ENCODE measurements at places on chromosomes 1 and 21.

DNA sequence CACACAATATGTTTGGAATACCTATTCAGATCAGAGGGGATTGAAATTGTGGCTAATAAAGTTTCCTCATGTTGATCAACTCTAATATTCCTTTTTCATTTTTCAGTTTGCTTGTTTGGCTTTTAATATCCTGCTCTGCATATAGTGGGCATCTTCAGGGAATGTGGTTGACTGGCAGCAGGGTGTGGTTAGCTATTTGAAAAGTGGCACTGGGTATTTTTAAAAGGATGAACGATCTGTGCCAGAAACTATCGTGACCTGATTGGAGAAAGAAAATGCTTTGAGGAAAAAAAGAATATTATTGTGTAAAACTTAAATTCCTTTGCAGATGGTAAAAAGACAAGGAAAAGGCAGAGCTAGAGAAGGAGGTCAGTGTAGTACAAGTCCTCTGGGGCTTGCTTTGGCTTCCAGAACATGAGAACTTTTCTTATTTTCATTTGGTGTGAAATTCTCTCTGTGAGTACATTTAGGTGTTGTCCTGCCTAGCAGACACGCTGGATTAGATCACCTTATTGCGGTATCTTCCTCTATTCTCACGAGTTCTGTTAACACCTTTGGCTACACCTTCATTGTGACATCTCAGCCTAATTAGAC is 329.7 kb upstream of the SNX7 start:
- no peak for DNase-seq

DNA sequence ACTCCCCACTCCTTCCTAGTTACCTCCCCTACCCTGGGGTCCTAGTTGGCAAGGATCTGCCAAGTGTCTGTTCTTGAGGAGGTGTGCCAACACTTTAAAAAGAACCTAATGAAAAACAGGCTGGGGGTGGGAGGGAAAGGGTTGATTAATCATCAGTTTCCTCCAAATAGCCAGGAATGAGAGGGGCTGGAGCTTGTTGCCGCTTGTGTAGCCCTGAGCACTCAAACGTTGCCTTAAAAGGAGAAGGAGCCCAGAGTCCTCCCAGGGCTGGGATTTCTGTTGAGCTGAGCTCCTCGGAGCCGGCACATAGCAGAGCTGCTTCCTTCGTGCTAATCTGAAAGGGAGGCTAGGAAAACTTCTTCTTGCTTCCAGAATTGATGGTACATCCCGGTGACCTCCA is 15.9 kb downstream of the SHISA4 start:
- no peak for DNase-seq

DNA sequence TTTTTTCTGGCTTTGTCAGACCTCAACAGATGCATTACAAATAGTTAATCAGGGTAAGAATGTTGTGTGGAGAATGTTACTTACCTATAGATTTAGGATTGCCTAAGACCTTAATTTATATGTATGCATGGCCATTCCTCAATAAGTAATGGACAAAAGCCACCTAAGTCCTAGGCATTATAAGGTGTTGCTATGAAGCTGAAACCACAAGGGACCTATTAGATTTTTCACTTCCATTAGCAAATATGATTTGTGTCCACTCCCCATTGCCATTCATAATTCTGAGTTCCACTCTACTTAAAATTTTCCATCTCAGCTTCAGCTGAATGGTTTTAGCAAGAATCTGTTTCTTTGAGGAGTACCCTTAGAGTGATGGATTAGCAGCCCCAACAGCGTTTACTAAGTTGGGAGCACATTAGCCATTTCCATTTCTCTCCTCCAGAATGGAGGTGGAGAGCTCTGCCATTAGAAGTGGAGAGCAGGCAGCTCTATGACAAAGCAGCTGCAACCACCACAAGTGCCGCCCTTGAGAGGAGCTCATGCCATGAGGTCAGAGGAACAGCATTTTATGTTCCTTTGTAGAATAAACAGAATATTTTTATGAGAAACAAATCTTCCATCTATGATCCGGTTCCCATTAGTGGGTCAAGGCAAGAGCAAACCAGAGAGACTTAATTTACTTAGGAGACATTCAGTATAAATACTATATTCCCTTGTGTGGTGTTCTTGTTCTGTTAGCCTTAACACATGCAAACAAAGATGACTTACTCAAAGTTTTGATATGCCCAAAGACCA is 28.9 kb upstream of the C1orf87 start:
- DNase-seq = no peak

GRCh38 chr21:33951276-33952178 is 35.9 kb upstream of the ATP5PO start:
- no peak for DNase-seq

DNA sequence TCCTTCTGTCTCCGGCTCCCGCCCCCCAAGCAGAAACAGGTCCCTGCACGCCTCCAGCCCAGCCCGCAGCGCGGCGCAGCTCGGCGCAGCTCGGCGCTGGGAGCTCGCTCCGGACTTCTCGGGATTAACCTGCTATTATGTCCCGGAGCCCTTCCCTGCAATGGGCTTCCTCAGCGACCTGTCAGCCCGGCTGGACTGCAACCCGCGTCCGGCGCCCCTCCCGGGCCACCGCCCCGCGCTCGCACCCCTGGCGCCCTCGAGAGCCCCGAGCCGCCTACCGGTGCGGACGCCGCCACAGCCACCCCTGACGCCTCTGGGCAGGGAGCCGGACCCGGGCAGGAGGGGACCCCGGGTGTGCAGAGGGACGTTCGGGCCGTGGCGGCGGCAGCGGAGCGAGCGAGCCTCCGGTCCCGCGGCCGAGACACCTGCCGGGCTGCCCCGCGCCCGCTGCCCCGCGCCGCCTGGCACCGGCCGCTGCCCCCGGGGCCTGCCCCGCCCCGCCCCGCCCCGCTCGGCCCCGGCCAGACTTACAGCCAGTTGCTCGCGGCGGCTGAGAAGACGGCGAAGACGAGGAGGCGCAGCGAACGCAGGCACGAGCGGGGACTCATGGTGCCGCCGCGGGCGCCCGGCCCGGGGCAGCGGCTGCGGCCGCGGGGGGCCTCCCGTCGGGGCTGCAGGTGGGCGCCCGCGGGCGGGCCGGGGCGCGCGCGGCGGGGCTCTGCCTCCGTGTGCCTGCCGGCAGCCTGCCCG is 407 bp downstream of the WNT4 start:
- DNase-seq = no peak

- no peak for DNase-seq
These were observed 123.2 kb downstream of the NPHP4 start for GRCh38 chr1:5868931-5869500.

GRCh38 chr21:33377221-33377920 is 25.8 kb upstream of the IFNGR2 start:
- DNase-seq = no peak

- no peak for DNase-seq
These were observed 515.9 kb downstream of the PLPP3 start for GRCh38 chr1:56063461-56063860.

All from anterior cingulate cortex (tissue), 58 donors.